BJ (cell line): ENCODE measurements at places on chromosomes 6 and 20. TPM values are rescaled to one million over a fixed set of nuclear protein-coding genes. Genes with fewer than 3 reads are reported as not detected.

- DNase-seq = no peak
Measured at GRCh38 chr6:161408041-161408440, 134.2 kb upstream of the AGPAT4 start.

- DNase-seq = no peak
Measured at GRCh38 chr20:58753267-58753921, 60.8 kb downstream of the NPEPL1 start.

RWDD2A gene
- polyA plus RNA-seq = 4.4 and 6.9 TPM in 2 replicates

- DNase-seq = no peak
Measured at GRCh38 chr6:115838763-115839401, 221.8 kb downstream of the FRK start.

TBC1D7 gene
- 18.6 and 20.2 TPM in 2 replicates for polyA plus RNA-seq

TBC1D32 gene
- 1.6 and 4.0 TPM in 2 replicates for polyA plus RNA-seq

DNA sequence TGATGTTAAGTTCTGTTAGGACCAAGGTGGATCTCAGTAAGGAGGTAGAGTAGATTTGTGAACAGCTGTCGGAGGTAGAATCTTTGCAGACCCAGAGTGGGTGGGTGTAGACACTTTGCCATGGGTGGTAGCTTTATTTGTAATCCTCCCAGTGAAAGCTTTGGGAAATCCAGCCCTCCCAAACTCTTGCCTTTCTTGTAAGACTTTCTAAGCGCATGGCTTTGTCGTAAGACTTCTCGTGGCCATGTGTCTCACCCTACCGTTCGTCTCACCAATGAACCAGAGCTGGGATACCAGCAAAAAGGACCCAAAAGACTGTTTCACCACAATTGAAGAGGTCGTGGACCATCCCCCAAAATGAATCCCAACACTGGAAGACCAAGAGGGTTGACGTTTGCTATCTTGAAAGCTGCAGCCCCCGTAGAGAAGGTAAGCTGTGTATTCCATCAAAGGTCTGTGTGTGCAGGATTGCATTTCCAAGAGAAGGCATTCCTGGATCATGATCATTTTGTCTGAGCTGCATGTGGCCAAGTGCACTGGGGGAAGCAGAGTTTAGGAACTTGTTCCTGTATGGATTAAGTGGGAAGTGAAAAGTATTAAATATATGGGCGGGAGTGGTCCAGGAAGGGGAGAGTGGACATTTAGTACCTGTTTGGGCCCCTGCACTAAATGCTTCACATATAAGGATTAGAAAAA is 5.8 kb upstream of the TMEM14A start:
- DNase-seq = no peak
